ENCODE measurements at places on chromosomes 6 and 20.

DNA sequence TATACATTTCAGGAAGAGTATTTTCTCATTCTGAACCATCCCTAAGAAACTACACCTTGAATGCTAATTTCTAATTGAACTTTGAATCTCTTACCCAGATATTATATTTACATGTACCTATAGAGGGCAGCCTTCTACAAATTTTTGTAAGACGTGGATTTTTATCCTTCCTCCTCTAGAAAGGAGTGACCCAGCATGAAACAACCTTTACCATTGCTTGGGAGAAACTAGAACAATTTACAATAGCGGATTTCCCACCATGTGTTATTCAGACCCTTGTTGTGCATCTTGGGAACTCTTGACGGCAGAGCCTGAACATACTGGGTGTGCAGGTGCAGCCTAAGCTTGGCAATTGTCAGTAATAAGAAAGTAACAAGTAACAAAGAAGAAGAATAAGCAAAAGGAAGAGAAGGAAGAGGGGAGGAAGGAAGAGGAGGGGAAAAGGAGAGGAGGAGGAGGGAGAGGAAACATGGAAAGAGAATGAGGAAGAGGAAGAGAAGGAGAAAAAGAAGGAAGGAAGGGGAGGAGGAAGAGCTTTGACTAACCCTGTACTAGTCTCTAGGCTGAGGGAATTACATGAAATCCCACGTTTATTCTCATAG, 10.8 kb upstream of the TAAR1 start:
- DNase-seq = no peak

DNA sequence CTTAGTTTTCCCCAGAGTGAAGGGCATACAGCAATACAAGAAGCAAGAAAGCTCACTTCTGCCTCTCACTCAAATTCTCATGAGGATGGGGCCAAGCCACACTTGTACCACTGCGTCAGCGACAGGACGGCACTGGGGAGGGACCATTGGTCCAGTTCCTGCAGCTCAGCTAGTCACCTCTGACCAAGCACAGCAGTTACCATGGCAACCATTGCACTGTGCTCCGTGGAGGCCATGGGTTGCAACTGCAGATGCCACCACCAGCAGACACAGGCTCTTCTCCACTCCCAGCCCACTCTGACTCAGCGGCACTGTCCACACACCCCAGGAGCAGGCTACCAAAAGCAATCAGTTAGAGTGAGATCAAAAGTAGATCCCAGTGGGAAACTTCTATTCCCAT, 441.1 kb upstream of the ARID1B start:
- DNase-seq = no peak

GRCh38 chr20:4171538-4172116, 156.3 kb upstream of the RNF24 start:
- DNase-seq = no peak

GRCh38 chr6:54698974-54699373, 147.6 kb upstream of the FAM83B start:
- no peak for DNase-seq

DNA sequence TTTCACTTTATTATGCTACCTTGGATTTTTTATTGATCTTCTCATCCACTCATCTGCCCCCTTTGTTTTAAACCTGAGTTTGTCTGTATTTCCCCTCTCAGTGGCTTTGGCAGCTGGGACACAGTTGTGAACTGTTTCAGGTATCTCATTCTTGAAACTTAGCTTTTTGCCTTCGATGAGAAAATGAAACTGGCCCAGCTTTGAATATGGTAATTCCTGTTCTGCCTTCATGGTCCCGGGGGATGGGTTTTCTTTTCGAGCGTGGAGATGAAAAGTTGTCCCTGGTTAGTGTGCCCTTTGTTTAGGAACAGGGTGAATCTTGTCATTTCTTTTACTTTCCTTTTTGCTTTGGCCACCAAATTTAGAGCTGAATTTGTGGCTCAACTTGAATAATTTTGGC, 25.6 kb downstream of the DHX35 start:
- DNase-seq = no peak

DNA sequence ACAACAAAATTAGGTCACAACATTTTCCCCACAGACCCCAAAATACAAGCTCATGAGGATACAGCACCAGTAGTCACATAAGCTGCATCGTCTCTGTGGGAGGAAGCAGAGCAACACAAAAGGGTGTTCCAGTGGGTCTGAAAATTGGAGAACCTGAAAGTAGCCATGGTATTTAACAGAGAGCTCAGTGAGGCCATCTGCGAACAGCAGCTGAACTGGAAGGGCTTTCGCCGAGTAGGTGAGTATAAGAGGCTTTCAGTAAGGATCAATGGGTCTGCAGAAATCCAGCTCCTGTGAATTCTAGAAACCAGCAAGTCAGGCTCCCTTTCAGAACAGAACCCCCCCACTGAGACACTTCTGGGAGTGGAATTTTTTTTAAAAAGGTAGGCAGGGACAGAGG, 120.0 kb upstream of the RREB1 start:
- DNase-seq = no peak

DNA sequence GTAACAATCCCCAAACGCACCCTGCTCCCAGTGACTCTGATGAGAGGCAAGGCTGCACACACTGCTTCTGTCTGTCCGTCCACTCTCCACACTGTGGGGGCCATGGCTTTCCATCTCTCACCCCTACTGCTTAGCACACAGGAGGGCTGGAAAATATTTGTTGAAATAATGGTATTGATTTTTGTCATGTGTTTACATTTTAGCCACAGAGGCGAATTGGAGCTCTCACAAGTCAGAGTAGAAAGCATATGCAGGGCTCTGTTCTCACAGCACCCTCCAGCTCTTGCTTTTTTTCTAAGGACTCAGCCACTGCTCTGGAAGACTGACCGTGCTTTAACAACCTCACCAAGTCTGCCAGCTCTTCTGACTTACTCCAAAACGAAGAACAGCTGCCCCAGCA, 273.8 kb downstream of the GMDS start:
- DNase-seq = no peak
